ENCODE measurements at places on chromosomes 6 and 20.

DNA sequence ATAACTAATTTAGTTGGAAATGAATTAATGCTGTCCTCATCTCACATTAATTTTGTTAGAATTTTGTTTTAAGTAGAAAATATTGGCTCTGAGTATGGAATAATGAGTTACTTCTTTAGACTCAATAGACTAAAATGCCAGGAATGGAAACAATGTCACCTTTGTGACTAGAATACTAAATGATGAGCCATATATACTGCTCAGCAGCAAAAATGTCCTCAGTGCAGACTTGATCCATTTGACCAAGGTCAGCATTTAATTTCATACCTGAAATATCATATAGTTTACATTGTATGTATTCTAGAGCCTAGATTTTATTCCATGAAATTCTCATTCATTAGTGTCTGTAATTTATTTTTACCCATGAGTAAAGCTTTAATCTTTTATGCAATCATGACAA is 217.7 kb downstream of the ADGRB3 start:
- DNase-seq, result no peak

- no peak for DNase-seq
These were observed 50.5 kb upstream of the THEMIS start for GRCh38 chr6:127951172-127951917.

GRCh38 chr6:87237804-87238203 is 82.4 kb downstream of the ZNF292 start:
- DNase-seq, result no peak

- DNase-seq, result no peak
These were observed 11.5 kb upstream of the SSR1 start for GRCh38 chr6:7324520-7324919.

GRCh38 chr20:37681384-37682112 is 12.3 kb upstream of the CTNNBL1 start:
- DNase-seq, result no peak

DNA sequence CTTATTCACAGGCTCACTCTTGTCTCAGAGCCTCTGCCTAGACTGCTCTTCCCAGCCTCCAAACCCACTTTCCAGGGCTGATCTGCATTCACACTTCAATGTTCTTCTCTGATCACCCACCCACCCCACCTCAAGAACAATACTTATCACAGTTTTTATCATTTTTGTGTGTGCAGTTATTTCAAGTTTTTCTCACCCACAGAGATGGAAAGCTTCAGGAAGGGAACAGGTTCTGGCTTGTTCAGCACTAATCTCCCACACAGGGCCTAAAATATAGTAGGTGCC is 160.9 kb downstream of the MRPL14 start:
- DNase-seq, result no peak

GRCh38 chr20:37520419-37520955 is 563 bp upstream of the NNAT start:
- no peak for DNase-seq

GRCh38 chr6:134551245-134551960 is 233.5 kb upstream of the SGK1 start:
- DNase-seq, result no peak

DNA sequence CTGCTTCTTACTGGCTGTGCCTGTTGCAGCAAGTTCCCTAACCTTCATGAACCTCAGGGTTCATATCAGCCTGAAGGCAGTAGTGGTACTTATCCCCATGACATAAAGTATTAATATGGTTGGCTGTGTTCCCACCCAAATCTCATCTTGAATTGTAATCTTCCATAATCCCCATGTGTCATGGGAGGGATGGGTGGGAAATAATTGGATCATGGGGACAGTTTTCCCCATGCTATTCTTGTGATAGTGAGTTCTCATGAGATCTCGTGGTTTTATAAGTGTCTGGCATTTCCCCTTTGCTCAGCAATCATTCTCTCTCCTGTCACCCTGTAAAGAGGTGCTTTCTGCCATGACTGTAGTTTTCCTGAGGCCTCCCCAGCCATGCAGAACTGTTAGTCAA is 61.8 kb downstream of the FAM229B start:
- no peak for DNase-seq

DNA sequence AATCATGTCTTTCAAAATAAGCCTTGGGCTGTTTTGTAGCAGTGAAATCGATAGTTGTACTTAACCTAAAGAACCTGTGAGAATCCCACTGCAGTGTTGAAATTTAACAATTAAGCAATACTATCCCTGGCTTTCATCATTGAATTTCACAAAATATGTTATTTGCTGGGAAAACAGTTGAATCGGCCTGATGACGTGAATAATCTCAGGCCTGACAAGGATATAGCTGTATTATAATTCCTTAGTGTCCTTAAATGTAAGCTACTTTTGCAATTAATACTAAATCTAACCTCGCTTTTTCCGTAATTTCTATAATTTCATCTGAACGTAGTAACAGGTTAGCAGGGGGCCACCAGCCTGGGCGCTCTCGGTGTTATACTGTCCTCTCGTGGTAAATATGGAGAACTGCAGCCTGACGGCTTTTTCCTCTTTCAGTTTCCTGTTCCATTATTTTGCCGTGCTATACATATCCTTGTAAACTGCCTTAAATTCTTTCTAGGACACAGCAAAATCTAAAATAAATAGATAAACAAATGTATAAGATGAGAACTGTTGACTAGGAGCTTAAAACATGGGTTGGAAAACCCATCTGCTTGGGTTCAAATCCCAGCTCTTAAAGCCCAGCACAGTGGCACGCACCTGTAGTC is 24.0 kb downstream of the MTFR2 start:
- peak; percentile 43 for DNase-seq

DNA sequence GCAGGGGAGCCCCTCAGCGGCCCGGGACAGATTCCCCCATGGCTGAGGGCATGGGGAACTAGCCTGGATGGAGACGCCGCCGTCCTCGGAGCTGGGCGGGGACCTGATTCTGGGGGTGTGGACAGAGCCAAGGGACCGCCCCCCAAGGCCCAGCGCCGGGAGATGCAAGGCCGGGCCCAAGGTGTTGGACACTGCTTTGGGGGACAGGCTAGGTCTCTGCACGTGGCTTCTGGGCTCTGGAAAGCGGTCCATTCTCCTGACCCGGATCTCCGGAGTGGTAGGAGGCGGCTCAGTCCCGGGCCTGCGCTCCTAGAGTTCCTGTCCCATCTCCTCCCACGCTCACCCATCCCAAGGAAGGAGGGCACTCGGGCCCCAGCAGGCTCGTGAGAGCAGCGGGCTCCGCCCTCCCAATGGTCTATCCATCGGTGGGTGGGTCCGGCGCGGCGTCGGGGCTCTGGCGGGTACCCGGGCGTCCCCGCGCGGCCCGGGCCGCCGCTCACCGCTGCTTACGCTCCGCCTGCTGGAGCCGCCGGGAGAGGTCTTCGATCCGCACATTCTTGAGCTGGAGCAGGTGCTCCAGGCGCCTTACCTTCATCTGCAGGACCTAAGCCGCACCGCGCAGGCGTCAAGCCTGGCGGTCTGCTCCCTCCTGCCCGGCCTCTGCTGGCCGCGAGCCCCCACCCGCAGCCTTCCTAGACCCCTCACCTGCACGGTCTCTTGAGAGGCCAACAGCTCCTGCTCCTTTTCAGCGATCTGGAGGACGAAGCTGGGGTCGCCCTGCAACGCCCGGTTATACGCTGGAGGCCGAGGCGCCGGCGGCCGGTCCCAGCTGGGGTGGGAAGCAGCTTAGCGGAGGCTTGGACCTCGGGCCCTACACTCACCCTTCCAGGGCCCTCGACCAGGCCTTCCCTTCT is 3.3 kb downstream of the SPEF1 start:
- DNase-seq, result no peak

Data from NCI-H1092 treated with DMSO at 0.1 percent for 48 hours (cell line).